ENCODE measurements at places on chromosomes 11 and 22.

GRCh38 chr11:73480677-73481076, 104.5 kb downstream of the RELT start:
- DNase-seq: no peak

GRCh38 chr11:13334034-13334786, 56.6 kb downstream of the BMAL1 start:
- no peak for DNase-seq

GRCh38 chr11:44733877-44734276, 7.1 kb downstream of the TSPAN18 start:
- no peak for DNase-seq

DNA sequence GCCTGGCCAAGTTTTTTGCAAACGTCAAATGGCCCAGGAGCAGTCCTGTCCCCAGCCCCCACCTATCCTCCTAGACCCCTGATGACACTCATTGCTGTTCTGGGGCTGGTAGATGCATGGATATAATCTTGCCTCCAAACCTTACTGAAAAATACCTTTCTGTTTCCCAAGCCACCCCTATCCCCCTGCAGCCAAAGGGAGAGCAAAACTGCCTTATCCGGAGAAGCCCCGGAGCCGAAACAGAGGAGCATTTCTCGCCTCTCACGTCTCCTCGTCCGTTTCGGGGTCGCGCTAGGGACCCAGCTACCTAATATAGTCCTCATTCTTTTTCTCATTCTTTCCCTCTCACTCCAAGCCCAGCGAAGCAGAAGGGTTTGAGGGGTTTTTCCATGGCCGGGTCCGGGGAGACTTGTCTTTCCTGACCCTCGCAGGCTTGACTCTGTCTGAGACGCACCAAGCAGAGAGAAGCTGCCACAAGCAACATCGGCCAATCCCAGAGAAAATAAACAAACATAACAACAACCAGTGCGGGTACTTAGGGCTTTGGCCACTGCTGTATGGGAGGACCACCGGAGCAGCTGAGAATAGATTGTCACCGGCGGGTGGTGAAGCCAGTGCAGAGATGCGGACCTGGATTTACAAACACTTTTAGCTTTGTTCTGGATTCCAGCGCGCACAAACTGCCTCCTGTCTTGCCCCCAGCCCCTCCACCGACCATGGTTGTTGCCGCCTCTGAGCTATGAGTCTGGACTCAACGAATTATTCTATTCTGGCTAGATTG, 1.6 kb downstream of the BSX start:
- peak; percentile 50 for DNase-seq

- no peak for DNase-seq
These were observed 1032.7 kb upstream of the TENM4 start for GRCh38 chr11:80473562-80473961.

- DNase-seq: no peak
These were observed 174.0 kb upstream of the MTMR2 start for GRCh38 chr11:96097844-96098421.

DNA sequence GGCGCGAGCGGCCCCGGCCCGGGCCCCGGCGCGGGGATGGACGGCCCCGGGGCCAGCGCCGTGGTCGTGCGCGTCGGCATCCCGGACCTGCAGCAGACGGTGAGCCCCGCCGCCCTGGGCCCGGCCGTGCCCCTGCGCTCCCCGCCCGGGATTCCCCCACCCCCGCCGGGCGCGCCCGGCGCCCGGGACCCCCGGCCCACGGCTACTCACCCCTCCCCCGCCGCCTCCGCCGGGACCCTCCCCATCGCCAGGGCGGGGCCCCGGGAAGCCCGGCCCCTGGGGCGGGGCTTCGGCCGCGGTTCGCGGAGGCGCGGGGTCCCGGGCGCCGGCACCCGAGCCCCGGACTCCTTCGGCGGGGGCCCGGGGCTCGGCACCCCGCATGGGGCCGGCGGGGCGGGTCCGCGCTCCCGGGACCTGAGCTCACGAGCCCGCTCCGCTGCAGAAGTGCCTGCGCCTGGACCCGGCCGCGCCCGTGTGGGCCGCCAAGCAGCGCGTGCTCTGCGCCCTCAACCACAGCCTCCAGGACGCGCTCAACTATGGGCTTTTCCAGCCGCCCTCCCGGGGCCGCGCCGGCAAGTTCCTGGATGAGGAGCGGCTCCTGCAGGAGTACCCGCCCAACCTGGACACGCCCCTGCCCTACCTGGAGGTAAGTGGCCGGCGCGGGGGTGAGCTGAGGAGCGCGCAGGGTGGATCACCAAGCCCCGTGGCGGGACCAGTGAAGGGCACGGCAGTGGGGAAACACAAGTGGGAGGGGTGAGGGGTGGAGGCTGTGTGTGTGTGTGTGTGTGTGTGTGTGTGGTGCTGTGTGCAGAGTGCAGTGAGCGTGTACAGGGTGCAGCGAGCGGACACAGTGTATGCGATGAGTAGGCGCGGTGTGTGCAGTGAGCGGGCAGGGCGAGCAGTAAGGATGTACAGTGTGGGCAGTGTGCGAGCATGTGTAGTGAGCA, 2.3 kb downstream of the SHANK3 start:
- DNase-seq: no peak

GRCh38 chr11:66973956-66974580, 1.0 kb upstream of the C11orf86 start:
- no peak for DNase-seq

GRCh38 chr22:44278243-44279068, 34.3 kb downstream of the SHISAL1 start:
- peak; percentile 61 for DNase-seq

DNA sequence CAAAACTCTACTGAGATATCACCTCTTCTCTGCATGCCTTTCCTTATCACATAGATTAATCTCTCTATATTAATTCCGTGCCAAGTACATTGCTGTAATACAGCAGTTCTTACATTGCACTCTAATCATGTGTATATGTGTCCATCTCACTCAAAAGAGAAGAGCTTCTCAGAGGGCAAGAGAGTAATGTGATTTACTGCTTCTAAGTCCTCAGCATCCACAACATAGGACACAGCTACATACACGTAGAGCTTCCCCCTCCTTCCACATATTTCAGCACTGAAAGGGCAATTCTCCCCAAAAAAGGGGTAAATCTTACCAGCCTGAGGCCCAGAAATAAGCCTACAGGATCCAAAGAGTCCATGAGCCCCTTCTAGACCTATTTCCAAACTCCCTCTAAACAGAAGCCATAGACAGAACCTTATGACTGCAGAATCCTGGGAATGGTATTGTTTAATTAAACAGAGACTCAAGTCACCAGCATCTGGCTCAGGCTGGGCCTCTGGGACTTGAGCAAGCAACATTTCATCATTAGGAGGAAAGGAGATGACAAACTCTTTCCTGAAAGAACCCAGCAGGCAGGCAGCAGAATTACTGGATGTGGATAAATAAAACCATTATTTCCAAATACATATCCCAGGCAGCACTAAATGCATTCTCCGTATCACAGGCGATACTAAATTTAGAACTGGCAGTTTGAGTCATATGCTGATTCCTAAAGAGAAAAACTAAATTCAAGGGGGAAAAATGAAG, 87.2 kb downstream of the KCNC1 start:
- DNase-seq: no peak

DNA sequence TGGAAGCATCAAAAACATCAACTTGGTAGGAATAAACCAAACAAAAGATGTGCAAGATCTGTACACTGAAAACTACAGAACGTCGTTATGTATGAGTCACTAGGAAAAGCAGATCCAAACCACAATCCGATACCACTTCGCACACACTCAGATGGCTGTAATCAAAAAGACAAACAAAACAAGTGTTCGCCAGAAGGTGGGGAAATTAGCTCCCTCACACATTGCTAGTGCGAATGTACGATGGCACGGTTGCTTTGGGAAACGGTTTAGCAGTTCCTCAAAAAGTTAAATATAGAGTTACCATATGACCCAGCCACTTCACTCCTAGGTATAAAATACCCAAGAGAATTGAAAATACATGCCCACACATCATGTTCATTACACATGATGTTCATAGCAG, 14.8 kb upstream of the CARD10 start:
- peak; percentile 90 for DNase-seq

DNA sequence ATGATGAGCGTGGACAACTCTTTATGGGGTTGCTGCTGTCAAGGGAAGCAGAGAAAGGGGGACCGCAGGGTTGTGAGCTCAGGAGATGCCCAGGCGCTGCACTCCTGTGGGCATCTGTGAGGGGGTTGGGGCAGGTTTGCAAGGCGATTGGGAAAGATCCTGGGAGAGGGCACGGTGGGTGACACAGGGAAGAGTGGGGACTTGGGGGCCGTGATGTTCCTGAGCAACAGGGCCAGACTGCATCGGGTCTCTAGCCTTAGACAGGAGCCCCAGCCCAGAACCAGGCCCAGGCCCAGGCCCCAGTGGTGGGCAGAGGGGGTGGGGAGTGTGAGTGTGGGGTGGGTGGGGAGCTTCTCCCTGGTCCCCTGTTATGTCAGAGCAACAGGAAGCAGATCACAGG, 38.3 kb downstream of the CSF2RB start:
- DNase-seq: no peak

DNA sequence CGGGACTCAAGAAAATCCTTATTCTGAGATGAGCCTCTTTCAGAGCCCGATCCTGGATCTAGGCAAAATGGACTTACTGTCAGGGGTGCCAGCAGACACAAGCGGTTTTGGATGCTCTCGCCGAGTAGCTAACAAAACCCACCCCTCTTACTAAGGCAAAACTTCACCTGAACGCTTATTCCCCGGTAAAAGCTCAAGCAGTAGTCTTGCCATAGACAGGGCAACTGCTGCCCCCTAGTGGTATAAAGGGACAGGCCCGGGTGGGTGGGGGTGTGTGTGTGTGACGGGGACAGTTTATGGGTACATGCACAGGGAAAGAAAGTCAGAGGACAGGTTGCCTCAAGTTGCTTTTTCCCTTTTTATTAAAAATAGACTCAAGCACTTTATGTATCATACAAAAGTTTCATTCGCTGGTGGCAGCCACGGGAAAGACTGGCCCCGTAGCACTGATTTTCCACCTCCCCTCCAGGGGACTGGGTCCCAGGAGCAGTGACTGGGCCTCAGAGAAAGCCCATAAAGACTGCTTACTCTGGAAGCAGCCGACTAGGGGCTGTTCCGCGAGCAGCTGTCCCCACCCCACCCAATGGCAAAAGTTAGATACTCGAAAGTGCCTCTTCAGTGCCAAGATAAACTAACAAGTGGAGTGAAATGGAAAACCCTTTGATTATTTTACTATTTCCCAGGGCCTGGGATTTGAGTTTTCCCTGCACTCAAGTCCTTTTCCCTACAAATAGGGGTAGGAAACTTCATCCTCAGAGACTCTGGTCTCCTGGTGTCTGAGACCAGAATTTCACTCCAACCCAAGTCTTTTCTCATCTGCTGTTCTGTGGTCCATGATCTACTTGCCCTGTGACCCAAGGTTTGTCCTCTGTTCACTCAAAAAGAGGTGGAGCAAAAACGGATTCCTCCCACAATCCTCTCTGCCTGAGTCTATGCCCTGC, 4.7 kb downstream of the YPEL4 start:
- DNase-seq: peak; percentile 73

DNA sequence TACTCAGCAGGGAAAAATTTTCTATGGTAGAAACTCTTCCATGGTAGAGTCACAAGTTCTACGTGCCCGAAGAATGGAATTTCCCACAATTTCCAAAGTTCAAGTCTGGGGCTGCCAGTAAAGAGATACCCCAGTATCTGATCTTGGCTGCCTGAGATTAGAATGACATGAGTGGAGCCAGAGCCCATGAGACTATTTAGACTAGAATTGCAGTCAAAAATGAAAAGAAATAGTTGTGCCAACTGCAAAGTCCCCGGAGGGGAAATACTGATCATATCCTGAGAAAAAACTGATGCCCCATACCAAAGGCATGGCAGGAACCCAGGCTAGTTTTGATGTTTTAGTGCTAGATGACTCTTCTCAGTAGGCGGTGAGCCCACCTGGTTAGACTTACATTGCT, 11.2 kb downstream of the MAJIN start:
- no peak for DNase-seq

DNA sequence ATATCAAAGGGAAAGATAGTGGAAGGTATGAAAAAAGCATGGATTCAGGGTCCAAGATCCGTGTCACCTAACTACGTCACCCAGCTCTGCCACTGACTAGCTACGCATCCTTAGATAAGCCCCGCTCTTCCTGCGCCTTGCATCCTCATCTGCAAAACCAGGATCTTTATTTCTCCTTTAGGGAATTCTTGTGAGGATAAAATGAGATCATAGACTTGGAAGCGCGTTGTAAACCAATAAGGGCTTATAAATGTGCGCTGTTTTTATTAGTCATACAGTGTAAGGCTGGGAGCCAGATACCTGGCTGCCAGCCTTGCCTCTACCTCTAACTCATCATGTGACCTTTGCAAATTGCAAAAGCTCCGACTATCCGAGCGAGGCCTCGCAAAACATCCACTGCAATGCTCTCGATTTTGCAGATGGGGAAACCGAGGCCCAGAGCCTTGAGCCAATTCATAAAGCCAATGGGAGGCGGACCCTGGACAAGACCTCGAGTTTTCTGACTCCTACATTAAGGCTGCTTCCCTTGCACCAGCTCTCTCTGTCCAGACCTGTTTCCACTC, 753 bp downstream of the PRPF19 start:
- DNase-seq: no peak
